ENCODE measurements at places on chromosomes 4 and X. TPM values are rescaled to one million over a fixed set of nuclear protein-coding genes. Genes with fewer than 3 reads are reported as not detected.
A peak's percentile ranks its signal among the peaks of the same experiment; 100 is the strongest.

NXF2B gene
- not detected for total RNA-seq

PNMA5 gene
- 0.11 TPM for total RNA-seq

STOX2 gene
- 20.9 TPM for total RNA-seq

PGAM4 gene
- total RNA-seq: 0.56 TPM

TCEAL6 gene
- not detected for total RNA-seq

- peaks cover 12% of the 10 kb centered on the region for H3K4me1 ChIP-seq
- peak overlapping the region; percentile 26 for H3K4me3 ChIP-seq
- H3K27ac ChIP-seq: no peak overlapping the region
- no peak for DNase-seq
These were observed 6.8 kb downstream of the MSX1 start for GRCh38 chr4:4866124-4866865.

- no peak overlapping the region for H3K4me3 ChIP-seq
- no peak for DNase-seq
- no peaks in the 10 kb centered on the region for H3K4me1 ChIP-seq
These were observed 42.1 kb downstream of the WDFY3 start for GRCh38 chr4:84924434-84924833.

- H3K36me3 ChIP-seq: no peaks in the 10 kb centered on the region
- DNase-seq: no peak
- no peaks in the 10 kb centered on the region for H3K4me1 ChIP-seq
- no peak overlapping the region for H3K4me3 ChIP-seq
- H3K27ac ChIP-seq: no peak overlapping the region
- H3K27me3 ChIP-seq: no peaks in the 10 kb centered on the region
These were observed 113.6 kb upstream of the PPARGC1A start for GRCh38 chr4:24003496-24003895.

DNA sequence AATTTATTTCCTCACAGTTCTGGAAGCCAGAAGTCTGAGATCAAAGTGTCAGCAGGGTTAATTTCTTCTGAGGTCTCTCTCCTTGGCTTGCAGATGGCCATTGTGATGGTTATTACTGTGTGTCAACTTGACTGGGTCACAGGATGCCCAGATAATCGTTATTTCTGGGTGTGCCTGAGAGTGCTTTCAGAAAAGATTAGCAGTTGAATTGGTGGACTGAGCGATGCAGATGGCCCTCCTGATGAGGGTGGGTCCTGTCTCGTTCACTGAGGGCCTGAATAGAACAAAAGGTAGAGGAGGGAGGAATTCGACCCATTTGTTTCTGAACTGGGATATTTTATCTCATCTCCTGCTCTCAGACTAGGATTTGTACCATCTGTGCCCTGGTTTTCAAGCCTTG lies 15.7 kb downstream of the SMIM43 start:
- no peak overlapping the region for H3K27ac ChIP-seq
- H3K36me3 ChIP-seq: no peaks in the 10 kb centered on the region
- H3K4me1 ChIP-seq: no peaks in the 10 kb centered on the region
- H3K27me3 ChIP-seq: peaks cover 18% of the 10 kb centered on the region

GRCh38 chrX:118807151-118808017 lies 16.2 kb upstream of the ZCCHC12 start:
- no peak for DNase-seq
- H3K27me3 ChIP-seq: no peaks in the 10 kb centered on the region
- H3K4me3 ChIP-seq: no peak overlapping the region
- H3K27ac ChIP-seq: no peak overlapping the region

GRCh38 chrX:53155512-53156206 lies 61.7 kb downstream of the KANTR start:
- no peaks in the 10 kb centered on the region for H3K4me1 ChIP-seq
- no peak for DNase-seq
- no peak overlapping the region for H3K27ac ChIP-seq
- no peak overlapping the region for H3K4me3 ChIP-seq
- no peaks in the 10 kb centered on the region for H3K27me3 ChIP-seq
- H3K36me3 ChIP-seq: no peaks in the 10 kb centered on the region

GRCh38 chr4:28351826-28352225 lies 1491.2 kb downstream of the STIM2 start:
- no peaks in the 10 kb centered on the region for H3K4me1 ChIP-seq
- no peaks in the 10 kb centered on the region for H3K36me3 ChIP-seq
- H3K4me3 ChIP-seq: no peak overlapping the region
- no peaks in the 10 kb centered on the region for H3K27me3 ChIP-seq

DNA sequence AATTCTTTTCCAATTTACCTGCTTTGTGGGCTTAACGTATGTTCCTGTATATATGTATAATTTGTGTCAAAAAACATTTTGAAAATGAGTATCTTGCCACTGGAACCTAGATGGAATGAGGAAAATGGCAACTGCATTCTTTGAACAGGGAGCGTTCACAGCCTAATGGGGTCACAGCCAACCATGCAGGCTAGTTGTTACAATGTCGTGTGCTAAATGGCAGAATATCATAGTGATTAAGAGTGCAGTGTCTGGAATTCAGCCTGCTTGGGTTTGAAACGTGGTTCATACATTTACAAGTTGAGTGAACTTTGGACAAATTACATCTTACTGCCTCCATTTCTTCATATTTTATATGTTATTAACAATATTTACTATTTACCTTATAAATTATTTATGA lies 70.8 kb downstream of the PCDH7 start:
- H3K27ac ChIP-seq: no peak overlapping the region
- no peak for DNase-seq
- H3K36me3 ChIP-seq: no peaks in the 10 kb centered on the region
- no peaks in the 10 kb centered on the region for H3K27me3 ChIP-seq
- H3K4me3 ChIP-seq: no peak overlapping the region

DNA sequence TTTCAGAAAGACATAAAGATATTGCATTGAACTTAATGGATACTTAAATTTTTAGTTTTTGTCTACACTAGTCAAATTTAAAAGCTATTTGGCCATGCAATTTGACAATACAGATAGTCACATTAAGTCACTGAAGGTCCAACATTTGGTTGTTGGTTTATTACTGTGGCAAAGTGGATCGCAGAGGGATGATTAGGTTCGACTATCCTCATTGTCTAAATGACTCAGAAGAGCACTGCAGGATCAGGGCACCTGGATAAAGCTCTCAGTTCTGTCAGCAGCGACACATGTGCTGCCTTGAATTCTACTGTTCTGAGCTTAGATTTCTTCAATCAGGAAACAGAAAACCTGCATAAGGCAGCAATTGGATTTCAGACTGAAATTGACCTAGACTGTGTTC lies 130.7 kb downstream of the AMELX start:
- DNase-seq: no peak
- no peaks in the 10 kb centered on the region for H3K4me1 ChIP-seq
- no peak overlapping the region for H3K4me3 ChIP-seq
- no peaks in the 10 kb centered on the region for H3K36me3 ChIP-seq

GRCh38 chrX:76126851-76127250 lies 46.0 kb upstream of the PBDC1 start:
- H3K4me3 ChIP-seq: no peak overlapping the region
- no peaks in the 10 kb centered on the region for H3K4me1 ChIP-seq
- H3K36me3 ChIP-seq: no peaks in the 10 kb centered on the region
- no peak for DNase-seq
- H3K27me3 ChIP-seq: no peaks in the 10 kb centered on the region

DNA sequence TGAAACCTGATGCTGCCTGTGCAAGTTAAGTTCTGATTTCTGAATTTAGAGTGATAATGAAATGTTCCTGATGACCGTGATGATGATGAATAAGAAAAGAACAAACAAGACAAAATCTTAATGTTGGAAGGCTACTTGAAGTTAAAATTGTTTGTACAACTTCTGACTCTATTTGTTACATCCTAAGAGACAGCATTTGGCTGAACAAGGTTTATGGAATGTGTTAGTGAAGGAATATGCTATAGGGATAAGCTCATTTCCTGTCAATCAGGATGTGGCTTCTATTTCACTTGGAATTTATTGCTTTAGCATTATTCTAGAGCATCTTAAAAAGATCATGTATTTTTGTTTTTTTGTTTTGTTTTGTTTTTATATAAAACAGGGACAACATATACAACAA lies 267.5 kb downstream of the FAT4 start:
- no peaks in the 10 kb centered on the region for H3K36me3 ChIP-seq
- no peaks in the 10 kb centered on the region for H3K4me1 ChIP-seq
- no peak overlapping the region for H3K27ac ChIP-seq
- H3K4me3 ChIP-seq: no peak overlapping the region
